Heart right ventricle (tissue), 16 donors: ENCODE measurements at places on chromosomes 2 and 18. TPM values are rescaled to one million over a fixed set of nuclear protein-coding genes. Genes with fewer than 3 reads are reported as not detected.

DNA sequence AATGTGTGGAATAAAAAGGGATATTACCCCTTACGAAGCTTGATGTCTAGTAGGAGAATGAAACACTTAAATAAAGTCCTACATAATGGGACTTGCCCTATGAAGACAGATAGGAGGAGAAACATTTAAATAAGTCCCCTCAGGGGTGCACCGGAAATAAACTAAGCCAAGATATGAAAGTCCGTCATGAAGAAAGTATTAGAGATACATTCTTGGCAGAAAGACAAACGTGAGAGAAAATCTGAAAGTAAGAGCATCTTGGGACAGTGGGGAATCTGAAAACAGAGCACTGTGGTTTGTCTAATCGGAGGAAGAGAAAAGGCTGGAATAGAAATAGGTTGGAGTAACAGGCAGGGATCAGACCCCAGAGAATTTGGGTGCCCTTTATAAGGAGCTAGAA lies 516.9 kb upstream of the DSEL start:
- H3K4me1 ChIP-seq, result no peaks in the 10 kb centered on the region
- H3K27ac ChIP-seq, result no peak overlapping the region
- no peak for DNase-seq
- no peaks in the 10 kb centered on the region for H3K36me3 ChIP-seq

- no peak overlapping the region for H3K27ac ChIP-seq
- no peak overlapping the region for H3K4me3 ChIP-seq
- no peaks in the 10 kb centered on the region for H3K27me3 ChIP-seq
- no peaks in the 10 kb centered on the region for H3K4me1 ChIP-seq
- DNase-seq, result no peak
These were observed 161.6 kb upstream of the NCK2 start for GRCh38 chr2:105582952-105583660.

The PRLH gene
- total RNA-seq, result not detected

GRCh38 chr2:206979922-206980321 lies 40.6 kb downstream of the CPO start:
- H3K27ac ChIP-seq, result no peak overlapping the region
- no peaks in the 10 kb centered on the region for H3K36me3 ChIP-seq
- DNase-seq, result no peak
- H3K4me3 ChIP-seq, result no peak overlapping the region

DNA sequence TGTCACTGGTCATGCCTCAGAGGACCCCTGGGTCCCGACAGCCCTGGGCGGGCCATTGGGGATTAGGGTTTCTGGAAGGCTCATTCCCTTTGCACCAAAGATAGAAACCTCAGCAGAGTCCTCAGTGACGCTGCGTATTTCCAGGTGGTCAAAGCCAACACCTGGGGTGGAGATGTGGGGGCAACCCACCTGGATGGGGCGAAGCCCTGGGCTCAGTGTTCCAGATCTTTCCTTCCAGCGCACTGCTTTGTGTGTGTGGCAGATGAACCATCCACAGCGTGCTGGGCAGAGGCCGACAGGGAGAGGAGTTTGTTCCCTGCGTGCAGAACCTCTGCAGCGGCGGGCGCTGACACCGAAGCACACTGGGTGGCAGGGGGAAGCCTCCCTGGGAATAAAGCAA lies 143.9 kb downstream of the CTIF start:
- no peak for DNase-seq
- H3K4me1 ChIP-seq, result peaks cover 40% of the 10 kb centered on the region
- H3K27me3 ChIP-seq, result no peaks in the 10 kb centered on the region
- H3K27ac ChIP-seq, result peak overlapping the region; percentile 73

The CHRNA1 gene
- total RNA-seq, result 1.3 TPM

- peaks cover 6% of the 10 kb centered on the region for H3K36me3 ChIP-seq
- no peaks in the 10 kb centered on the region for H3K4me1 ChIP-seq
- no peaks in the 10 kb centered on the region for H3K27me3 ChIP-seq
- DNase-seq, result no peak
- no peak overlapping the region for H3K4me3 ChIP-seq
- H3K27ac ChIP-seq, result no peak overlapping the region
These were observed 23.6 kb downstream of the QPCT start for GRCh38 chr2:37367984-37368383.

DNA sequence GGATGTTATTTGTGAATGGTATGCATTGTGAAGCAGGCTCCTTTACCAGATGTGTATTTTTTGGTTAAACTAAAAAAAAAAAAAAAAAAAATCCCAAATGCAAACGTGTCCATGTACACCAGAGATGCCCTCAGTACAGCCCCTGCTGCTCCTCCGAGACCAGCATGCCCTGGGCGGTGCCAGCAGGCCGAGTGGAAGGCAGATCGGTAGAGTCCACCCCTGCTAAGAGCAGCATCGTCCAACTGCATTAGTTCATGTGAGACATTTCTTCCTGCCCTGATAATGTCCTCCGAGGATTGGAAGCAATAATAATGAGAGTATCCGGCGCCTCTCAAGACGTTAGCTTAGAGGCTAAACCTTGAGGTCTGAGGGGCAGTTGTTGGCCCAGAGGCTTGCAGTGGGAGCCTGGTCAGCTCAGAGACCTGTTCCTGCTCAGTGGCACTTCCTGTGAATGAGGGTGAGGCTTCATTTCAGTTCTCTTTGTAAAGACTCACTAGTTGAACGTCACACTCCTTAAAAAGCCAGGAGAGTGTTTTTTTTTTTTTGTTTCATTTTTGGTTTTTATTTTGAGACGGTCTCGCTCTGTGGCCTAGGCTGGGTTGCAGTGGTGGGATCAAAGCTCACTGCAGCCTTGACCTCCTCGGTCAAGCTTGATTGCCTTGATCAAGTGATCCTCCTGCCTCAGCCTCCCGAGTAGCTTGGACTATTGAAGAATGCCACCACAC lies 5.6 kb downstream of the SLC66A3 start:
- no peaks in the 10 kb centered on the region for H3K27me3 ChIP-seq
- peaks cover 9% of the 10 kb centered on the region for H3K4me1 ChIP-seq
- H3K27ac ChIP-seq, result no peak overlapping the region
- H3K36me3 ChIP-seq, result no peaks in the 10 kb centered on the region
- DNase-seq, result no peak
- no peak overlapping the region for H3K4me3 ChIP-seq

- H3K27me3 ChIP-seq, result no peaks in the 10 kb centered on the region
- DNase-seq, result peak; percentile 30
- H3K36me3 ChIP-seq, result peaks cover 35% of the 10 kb centered on the region
- H3K4me1 ChIP-seq, result peaks cover 33% of the 10 kb centered on the region
- H3K4me3 ChIP-seq, result peak overlapping the region; percentile 6
These were observed 155.6 kb downstream of the TTC27 start for GRCh38 chr2:32783469-32783868.

- H3K4me1 ChIP-seq, result peaks cover 87% of the 10 kb centered on the region
- peak overlapping the region; percentile 79 for H3K27ac ChIP-seq
- H3K27me3 ChIP-seq, result no peaks in the 10 kb centered on the region
- H3K36me3 ChIP-seq, result no peaks in the 10 kb centered on the region
These were observed 47.2 kb downstream of the DYSF start for GRCh38 chr2:71500426-71501079.

- H3K4me1 ChIP-seq, result peaks cover 22% of the 10 kb centered on the region
- no peak for DNase-seq
- H3K27me3 ChIP-seq, result peaks cover 40% of the 10 kb centered on the region
- no peak overlapping the region for H3K27ac ChIP-seq
- H3K36me3 ChIP-seq, result no peaks in the 10 kb centered on the region
- H3K4me3 ChIP-seq, result peak overlapping the region; percentile 21
These were observed 693 bp upstream of the LRP2 start for GRCh38 chr2:169362894-169363559.

DNA sequence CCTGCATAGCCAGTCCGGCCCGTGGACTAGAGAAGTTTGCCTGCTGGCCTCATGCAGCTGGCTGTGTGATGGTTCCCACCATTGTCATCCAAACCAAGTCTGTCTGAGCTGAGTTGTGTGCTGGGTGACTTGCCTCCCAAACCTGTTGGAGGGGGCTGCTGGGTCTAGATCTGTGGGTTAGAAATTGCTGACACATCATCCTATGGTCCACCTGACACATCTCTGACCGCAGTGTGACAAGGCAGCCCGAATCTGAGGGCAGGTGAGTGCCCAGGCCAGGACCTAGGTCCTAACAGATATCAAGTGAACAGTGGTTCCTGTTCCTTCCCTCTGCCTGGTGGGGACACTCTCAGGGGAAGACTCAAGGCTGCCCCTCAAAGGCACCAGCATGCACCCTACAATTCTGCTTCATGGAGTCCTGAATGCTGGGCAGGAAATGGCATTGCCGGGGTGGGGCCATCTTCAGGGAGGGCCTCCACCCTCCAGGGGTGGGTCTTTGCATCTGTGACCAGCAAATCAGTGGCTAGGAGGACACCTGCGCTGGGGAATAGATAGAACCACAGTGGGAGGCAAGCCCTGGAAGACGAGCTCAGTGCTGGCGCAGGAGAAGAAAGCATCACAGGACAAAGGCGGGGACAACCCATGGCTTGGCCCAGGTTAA lies 117.9 kb upstream of the ID2 start:
- no peak overlapping the region for H3K4me3 ChIP-seq
- DNase-seq, result no peak
- no peaks in the 10 kb centered on the region for H3K4me1 ChIP-seq
- H3K27me3 ChIP-seq, result no peaks in the 10 kb centered on the region
- H3K27ac ChIP-seq, result no peak overlapping the region

DNA sequence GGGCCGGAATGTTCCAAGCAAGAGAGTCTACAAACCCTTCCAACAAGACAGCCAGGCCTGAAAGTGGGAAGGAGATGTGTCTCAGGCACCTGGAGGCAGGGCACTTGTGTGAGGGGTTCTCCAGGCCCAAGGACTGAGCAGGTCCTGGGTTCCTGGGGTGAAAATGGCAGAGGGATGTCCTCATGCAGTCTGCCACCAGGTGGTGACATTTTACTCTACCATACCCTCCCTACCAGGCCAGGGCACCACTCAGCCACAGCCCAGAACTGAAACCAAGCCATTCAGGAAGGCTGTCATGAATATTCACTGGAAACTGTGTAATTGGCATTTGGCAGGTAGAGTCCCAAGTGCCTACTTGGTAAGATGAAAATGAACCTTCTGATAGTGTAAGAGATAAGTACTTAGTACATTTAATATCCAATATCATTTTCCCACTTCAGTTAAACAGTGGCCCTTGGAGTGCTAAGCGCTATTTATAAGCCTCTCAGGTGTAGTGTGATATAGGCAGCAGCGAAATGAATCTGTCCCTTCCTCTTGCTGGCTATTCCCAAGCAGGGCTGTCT lies 185.1 kb downstream of the MYO5B start:
- peak; percentile 10 for DNase-seq
- H3K27ac ChIP-seq, result no peak overlapping the region
- no peaks in the 10 kb centered on the region for H3K4me1 ChIP-seq
- no peaks in the 10 kb centered on the region for H3K36me3 ChIP-seq

- H3K27me3 ChIP-seq, result no peaks in the 10 kb centered on the region
- peaks cover 65% of the 10 kb centered on the region for H3K36me3 ChIP-seq
- peak overlapping the region; percentile 91 for H3K4me3 ChIP-seq
- peak overlapping the region; percentile 100 for H3K27ac ChIP-seq
- DNase-seq, result no peak
These were observed 2.9 kb downstream of the MAT2A start for GRCh38 chr2:85541753-85542457.

- H3K4me3 ChIP-seq, result peak overlapping the region; percentile 20
- peaks cover 3% of the 10 kb centered on the region for H3K4me1 ChIP-seq
- H3K27me3 ChIP-seq, result no peaks in the 10 kb centered on the region
- no peaks in the 10 kb centered on the region for H3K36me3 ChIP-seq
These were observed 1.4 kb upstream of the CD226 start for GRCh38 chr18:69948919-69949537.
